ENCODE measurements at places on chromosomes 5 and 9.

DNA sequence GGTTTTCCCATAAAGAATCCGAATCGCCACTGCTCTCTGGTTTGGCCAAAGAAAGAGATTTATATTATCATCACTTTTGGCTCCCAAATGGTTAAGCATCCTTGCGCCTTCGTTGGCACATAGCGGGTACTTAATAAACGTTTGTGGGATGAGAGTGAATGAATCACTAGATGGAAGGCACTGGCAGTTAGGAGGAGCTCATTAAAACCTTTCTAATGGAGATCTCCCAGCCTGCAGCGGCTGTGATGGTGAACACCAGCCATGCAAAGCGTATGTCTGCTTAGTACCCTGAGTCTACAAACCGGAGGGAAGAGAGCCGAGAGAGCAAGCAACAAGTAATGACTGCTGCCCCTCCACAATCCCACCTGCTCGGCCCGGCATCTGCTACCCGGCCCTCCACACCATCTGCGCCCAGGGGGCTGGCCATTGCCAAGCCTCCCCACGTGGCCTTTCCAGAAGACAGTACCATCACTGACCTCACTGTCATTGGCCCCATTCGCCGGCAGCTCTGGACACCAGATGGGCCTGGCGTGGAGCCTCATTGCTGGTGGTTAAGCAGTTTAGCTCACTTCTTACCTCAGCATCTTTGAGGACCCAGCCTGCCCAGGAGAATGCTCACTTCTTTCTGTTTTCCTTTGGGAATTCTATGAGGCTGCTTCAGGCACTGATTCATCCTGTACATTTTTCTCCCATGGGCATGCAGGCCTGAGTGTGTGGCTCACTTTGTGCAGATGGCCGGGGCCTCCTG lies 39.3 kb upstream of the ANKRD33B start:
- DNase-seq, result no peak

- DNase-seq, result no peak
Observed at GRCh38 chr5:1925111-1926070, 42.7 kb upstream of the IRX4 start.

DNA sequence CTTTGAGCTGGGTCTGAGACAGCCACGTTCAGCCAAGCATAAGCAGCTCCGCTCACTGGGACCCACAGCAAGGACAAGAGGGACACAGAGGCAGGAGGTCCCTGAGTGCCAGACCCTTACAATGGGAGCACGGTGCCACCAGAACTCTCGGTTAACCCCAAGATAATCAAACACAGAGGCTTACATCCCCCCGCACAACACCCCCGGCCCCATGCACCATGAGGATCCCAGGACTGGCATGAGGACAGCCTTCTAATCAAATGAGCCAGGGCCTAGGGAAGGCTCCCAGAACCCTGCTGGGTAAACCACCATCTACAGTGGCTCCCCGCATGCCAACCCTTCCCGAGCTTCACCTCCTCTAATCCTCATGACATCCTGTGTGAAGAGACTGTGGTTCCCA lies 7.4 kb downstream of the GFPT2 start:
- no peak for DNase-seq

- DNase-seq, result no peak
Observed at GRCh38 chr5:31682025-31682424, 43.1 kb downstream of the PDZD2 start.
